ENCODE measurements at places on chromosomes 12 and 14.

- DNase-seq: no peak
Observed at GRCh38 chr12:95337146-95337545, 119.5 kb downstream of the VEZT start.

DNA sequence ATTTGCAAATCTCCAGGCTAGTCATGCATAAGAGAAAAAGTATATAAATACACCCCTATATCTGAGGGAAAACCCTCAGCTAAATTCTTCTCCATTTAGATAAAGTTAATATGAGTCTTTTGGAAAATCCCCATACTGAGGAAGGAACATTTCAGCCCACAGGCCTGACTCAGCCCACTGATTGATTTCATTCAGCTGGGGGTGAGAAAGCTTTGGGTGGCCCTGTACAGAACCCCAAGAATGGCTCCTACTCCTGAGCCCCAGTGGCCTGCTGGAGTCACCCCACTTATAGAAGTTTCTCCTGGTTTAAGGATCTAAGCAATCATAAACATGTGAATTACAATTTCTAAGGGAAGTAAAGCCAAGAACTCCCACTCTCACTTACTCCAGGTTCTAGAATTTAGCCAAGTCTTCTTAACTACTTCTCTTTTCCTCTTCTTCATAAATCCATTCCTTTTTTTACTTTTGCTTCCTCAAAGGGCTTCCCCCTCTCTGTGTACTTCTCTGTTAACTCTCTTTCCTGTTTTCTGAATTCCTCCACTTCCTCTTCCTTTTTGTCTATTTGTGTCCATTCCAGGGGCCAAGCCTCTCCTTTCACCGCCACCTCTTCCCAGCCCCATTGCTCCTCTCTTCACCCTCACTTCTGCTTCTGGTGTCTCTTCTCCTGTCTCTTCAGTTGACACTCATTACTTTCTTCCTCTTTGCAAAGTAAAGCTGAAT lies 21.0 kb downstream of the RTN1 start:
- no peak for DNase-seq

- no peak for DNase-seq
Observed at GRCh38 chr12:66453844-66454243, 151.6 kb downstream of the HELB start.

DNA sequence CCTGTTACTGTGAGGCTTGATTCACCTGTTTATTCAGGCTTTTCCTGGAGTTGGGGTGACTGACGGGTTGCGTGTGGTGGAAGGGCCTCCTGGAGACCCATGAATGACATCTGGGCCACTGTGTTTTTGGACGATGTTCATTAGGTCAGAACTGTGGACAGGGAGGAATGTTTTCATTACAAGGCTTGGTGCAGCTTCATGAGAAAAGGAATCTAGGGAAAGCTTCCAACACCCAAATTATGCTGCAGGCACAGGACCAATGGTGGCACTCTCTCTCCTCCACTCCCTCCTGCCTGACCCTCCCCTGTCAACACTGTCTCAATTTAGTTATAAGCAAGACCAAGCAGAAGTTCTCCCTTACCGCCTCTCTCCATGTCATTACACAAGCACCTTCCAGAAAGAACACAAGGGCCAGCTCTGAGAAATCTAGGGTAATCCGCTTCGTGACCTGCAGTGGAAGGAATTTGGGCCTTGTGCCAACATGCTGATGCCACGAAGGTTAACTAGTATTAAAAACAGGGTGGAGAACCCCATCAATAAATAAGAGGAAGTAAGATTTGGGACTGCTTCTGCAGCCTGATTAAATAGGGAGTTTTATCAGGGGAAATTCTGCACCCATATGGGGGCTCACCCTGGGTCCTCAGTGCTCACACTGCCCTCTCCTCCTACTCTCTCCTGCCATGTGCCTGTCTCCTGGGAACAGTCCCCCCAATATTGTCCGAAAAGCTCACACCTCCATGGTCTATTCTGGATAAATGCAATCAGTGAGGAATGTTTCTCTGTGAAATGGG lies 200.3 kb downstream of the KTN1 start:
- DNase-seq: peak; percentile 59

DNA sequence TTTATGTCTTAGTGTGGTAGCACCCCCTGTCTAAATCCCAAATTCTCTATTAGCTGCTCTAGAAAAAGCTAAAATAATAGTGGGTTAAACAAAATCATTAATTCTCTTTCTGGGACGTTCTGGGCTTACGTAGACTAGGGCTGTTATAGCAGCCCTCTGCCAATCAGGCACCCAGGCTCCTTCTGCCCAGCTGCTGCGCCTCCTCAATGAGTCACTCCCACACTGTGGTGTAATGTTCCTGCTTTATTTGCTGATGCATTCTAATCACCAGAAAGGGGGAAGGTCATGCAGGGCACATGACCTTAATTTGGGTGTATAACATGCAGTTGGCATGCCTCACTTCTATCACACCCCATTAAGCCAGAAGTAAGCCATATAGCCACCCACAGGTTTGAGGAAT lies 294.5 kb downstream of the GALC start:
- no peak for DNase-seq

DNA sequence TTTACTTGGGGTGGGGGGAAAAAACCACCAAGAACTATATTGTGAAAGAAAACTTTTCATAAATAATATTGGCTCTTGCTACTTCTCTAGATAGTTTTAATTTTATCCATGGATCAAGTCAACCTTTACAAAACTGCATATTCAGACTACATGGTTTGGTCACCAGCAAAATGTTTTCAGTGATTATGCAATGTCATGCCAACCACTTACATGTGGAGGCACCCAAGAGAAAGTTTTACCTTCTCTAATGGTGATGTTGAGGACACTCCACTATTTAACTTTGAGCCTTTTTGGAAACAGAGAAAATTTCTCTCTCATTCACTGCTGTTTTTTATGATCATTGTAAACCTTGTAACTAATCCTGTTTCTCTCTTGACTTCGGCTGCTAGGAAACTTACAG lies 21.6 kb downstream of the PLCZ1 start:
- DNase-seq: no peak

GRCh38 chr14:94175011-94175745 lies 1.1 kb downstream of the PPP4R4 start:
- no peak for DNase-seq

- DNase-seq: peak; percentile 1
Observed at GRCh38 chr12:102917026-102917787, at the start of gene PAH. PAH (minus strand) TSS chr12:102917244; CDS start chr12:102917130, 114 bp downstream.

GRCh38 chr12:89244536-89244935 lies 107.8 kb downstream of the DUSP6 start:
- peak; percentile 26 for DNase-seq

DNA sequence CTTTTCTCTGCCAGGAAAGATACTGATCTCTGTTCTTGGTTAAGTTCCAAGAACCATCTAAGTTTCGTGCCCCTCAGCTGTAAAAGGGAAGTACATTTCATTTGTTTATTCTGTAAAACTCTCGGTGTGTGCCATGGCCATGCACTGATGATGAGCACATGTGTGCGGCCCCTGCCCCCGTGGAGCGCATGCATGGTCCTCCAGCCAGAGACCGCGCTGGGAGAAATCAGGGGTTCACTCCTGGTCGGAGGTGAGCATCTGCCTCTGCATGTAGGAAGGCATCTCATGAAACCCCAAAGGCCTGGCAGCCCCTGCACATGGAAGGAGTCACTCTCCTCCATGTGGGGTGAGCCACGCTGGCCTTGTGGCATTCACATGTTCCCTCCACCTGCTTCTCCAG lies 102.5 kb upstream of the RTL1 start:
- DNase-seq: no peak

GRCh38 chr12:69328426-69328825 lies 19.8 kb upstream of the LYZ start:
- no peak for DNase-seq

DNA sequence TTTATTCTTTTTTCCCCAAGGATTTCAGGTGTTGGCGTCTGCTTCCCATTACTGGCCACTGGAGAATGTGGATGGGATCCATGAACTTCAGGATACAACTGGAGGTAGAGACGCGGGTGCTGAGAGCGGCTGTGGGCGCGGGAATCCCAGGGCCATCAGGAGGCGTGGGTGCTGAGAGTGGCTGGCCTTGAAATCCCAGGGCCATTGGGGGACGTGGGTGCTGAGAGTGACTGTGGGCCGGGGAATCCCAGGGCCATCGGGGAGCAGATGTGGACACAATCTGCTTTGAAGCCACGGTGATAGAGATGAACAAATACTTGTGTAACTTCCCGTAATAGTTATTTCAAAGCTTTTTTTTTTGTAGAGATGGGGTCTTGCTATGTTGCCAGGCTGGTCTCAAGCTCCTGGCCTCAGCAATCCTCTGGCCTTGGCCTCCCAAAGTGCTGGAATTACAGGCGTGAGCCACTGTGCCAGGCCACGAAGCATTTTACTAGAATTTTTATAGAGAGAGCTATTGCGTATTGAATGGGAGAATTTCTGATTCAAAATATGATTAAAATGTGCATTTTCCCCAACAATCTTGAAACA lies 12.8 kb downstream of the ADGRD1 start:
- no peak for DNase-seq

- DNase-seq: peak; percentile 20
Observed at GRCh38 chr14:103472939-103473338, 49.7 kb downstream of the CKB start.

GRCh38 chr14:21921453-21921852 lies 247.8 kb upstream of the OR4E1 start:
- no peak for DNase-seq

- DNase-seq: peak; percentile 100
Observed at GRCh38 chr14:68232300-68233055, 412.9 kb downstream of the RAD51B start.

GRCh38 chr12:8034802-8035201 lies 2.3 kb downstream of the FOXJ2 start:
- peak; percentile 28 for DNase-seq

DNA sequence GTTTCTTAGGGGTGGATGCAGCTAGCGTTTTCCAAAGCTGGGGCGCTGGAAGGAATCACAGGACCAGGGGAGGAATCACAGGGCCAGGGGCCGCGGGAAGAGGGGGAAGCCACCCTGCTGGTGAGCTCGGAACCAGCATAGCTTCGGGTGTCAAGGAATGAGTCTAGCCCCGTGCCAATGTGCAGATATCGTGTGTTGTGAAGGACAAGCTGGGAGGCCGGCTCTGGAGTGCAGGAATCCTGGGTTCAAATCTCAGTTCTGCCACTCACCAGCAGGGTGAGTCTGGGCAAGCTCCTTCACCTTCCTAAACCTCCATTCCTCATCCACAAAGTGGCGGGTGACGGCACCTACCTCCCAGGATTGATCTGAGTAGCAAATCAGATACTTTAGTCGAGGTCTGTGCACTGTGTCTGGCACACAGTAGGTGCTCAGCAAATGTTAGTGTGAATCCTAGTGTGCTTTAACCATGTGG lies 53.6 kb upstream of the RIN3 start:
- no peak for DNase-seq

- no peak for DNase-seq
Observed at GRCh38 chr14:75699331-75699730, 38.3 kb downstream of the TTLL5 start.

DNA sequence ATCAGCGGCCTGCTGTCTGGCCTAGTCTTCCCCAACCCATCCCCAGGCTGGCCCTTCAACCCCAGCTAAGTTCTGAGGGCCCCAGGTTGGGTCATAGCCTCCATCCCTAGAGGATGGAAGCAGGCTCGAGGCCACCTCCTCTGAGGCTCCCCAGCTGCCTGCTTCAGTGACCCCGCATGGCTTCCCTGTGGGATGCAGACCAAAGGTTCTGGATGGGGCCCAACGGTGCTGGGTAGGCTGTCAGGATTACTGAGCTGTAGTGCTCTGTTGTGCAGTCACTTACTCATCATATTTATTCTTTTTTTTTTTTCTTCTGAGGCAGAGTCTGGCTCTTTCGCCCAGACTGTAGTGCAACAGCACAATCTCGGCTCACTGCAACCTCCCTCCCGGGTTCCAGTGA lies 92.0 kb downstream of the IRF2BPL start:
- DNase-seq: no peak

- DNase-seq: peak; percentile 11
Observed at GRCh38 chr12:10454531-10454930, 1.4 kb upstream of the KLRC1 start.

DNA sequence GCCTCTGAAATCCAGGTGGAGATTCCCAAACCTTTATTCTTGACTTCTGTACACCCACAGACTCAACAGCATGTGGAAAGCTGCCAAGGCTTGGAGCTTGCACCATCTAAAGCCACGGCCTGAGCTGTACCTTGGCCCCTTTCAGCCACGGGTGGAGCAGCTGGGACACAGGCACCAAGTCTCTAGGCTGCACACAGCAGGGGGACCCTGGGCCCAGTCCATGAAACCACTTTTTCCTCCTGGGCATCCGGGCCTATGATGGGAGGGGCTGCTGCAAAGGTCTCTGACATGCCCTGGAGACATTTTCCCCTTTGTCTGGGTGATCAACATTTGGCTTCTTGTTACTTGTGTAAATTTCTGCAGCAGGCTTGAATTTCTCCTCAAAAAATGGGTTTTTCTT lies 32.0 kb downstream of the EIF2S3B start:
- DNase-seq: no peak

- DNase-seq: no peak
Observed at GRCh38 chr12:45648070-45648469, 81.4 kb upstream of the ARID2 start.

GRCh38 chr12:113162102-113163029 lies 12.8 kb downstream of the CFAP73 start:
- peak; percentile 26 for DNase-seq

GRCh38 chr14:65986041-65986440 lies 500.1 kb upstream of the CCDC196 start:
- no peak for DNase-seq

DNA sequence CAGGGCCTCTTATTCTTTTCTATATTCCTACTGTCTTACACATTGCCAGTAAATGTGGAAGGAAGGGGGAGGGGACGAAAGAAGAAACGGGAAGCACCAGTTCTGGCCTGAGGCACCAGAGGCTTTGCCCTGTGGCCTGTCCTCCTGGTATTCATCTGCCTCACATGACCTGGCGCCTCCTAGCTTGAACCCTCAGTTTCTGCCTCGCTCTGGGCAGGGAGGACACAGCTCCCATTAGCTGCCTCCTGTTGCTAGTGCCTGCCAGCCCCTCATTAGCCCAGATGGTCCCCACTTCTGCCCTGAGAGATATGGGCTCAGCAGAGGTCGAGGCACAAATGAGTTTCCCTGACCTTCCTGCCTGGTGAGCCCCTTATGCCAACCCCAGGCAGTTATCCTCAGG lies 3.0 kb upstream of the PLEKHG6 start:
- no peak for DNase-seq

- no peak for DNase-seq
Observed at GRCh38 chr12:66692170-66692569, 13.3 kb upstream of the GRIP1 start.

GRCh38 chr12:79689477-79690141 lies 1.2 kb downstream of the PAWR start:
- peak; percentile 56 for DNase-seq

DNA sequence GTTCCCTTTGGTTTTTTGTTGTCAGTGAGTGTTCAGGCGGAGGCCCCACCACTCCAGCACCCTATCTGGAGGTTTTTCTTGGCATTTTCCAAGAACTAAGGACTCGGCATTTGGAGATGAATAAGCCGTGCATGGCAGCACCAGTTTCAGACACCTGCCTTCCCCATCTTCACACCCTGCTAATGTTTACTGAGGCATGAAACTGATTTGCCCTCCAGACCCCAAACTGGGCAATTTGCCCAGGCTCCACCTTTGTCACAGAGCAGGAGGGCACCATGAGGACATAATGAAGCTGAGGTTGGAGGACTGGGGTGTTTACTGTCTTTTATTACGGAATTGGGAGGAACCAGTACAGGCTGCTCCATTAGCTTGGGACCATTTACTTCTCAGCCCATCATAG lies 113.4 kb downstream of the LGMN start:
- DNase-seq: no peak

GRCh38 chr14:102849526-102850379 lies 72.5 kb downstream of the TRAF3 start:
- no peak for DNase-seq

- DNase-seq: no peak
Observed at GRCh38 chr12:124779161-124780141, 84.2 kb downstream of the SCARB1 start.

- no peak for DNase-seq
Observed at GRCh38 chr12:106197906-106198623, 49.8 kb downstream of the CKAP4 start.

Measured in EL (cell line).